Activated CD8-positive, alpha-beta memory T cell treated with anti-CD3 and anti-CD28 coated beads for 48 hours (primary cell): ENCODE measurements at places on chromosomes 13 and 19.

- no peak for DNase-seq
Measured at GRCh38 chr13:37905736-37906135, 36.2 kb upstream of the TRPC4 start.

DNA sequence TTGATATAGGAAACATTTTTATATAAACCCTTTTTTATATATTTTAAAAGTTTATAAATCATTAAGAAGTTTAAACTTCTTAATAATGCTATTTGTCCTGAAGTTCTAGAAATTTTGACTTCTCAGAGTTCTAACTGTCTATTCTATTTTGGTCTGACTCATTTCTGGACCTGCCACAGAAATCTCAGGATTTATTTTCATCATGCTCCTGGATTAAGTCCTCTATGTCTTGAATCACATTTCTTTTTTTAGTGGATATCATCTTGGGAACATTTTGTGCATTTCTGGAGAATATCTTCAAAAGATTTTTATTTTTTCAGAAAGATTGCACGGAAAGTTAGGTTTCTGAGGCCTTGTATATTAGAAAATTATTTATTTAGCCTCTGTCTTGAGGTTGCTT is 289.1 kb downstream of the NDFIP2 start:
- DNase-seq, result no peak

- DNase-seq, result no peak
Measured at GRCh38 chr13:99998261-99998660, 16.7 kb downstream of the ZIC2 start.

- no peak for DNase-seq
Measured at GRCh38 chr19:5999693-6000092, 21.8 kb upstream of the RANBP3 start.

DNA sequence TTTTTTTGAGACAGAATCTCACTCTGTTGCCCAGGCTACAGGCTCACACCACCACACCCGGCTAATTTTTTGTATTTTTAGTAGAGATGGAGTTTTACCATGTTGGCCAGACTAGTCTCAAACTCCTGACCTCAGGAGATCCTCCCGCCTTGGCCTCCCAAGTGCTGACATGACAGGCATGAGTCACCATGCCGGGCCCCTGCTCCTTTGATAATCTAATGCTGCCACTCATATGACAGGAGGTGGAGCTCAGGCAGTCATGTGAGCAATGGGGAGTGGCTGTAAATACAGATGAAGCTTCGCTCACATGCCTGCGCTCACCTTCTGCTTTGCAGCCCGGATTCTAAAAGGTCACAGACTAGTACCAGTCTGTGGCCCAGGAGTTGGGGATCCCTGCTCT is 25.1 kb downstream of the ARHGEF18 start:
- DNase-seq, result no peak

GRCh38 chr19:15378534-15379082 is 979 bp downstream of the AKAP8 start:
- DNase-seq, result peak; percentile 13

DNA sequence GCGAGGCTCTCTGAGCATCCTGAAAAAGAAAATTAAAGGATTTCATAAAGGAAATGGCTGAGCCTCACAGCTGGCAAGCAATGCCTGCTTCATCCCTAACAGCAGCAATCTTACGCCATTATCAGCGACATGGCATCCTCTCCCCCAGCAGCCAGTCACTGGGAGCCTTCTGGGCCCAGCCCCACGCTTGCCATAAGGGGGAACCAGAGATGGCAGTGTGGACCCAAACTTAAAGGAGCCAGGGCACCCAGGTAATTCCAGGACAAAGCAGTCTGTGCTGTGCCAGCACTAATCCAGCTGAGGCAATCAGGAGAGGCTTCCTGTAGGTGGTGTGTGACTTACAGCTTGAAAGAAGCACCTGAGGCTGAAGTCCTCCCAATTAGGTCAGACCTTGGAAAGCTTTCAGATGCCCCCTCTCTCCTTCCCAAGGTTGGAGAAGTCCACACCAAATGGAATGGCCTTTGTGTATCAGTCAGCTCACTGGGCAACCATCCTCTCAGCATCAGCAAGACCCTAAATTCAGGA is 10.3 kb downstream of the VSTM2B start:
- no peak for DNase-seq

- DNase-seq, result no peak
Measured at GRCh38 chr13:76975863-76976262, 16.0 kb upstream of the CLN5 start.

- no peak for DNase-seq
Measured at GRCh38 chr19:35213663-35214632, 14.6 kb downstream of the FAM187B start.

GRCh38 chr13:42834946-42835345 is 53.6 kb downstream of the FAM216B start:
- no peak for DNase-seq

DNA sequence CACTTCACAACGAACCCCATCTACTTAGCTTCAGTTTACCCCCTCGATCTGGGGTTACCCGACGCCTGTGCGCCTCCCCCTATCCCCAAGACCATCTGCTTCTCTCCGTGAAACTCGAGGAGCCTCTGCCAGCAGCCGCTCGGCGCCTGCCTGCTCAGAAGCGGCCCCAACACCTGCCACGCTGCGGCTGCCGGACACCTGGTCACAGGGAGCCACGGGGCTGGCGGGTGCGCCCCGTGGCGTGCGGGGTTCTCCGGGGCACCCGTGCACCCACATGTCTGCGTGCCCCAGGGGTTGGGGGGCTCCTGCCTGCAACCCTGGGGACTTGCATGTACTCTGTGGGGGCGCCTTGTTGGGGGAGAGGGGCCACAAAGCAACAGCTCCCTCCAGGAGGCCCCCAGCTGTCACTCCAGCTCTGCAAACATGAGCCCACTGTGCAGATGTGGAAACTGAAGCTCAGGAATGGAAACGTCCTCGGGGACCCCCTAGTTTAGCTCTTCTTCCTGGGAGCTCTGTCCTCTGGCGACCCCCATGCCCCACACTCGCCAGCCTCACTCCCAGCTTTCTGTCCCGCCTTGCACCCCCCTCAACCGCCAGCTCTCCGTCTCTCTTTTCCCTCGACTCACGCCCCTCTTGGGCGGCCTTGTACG is 7.0 kb upstream of the SEMA6B start:
- DNase-seq, result no peak

- DNase-seq, result no peak
Measured at GRCh38 chr19:7888145-7888825, at the start of gene LRRC8E. Gene LRRC8E (plus strand): TSS chr19:7888510. CDS start chr19:7895604, 7,094 bp downstream.

- no peak for DNase-seq
Measured at GRCh38 chr19:24046550-24046949, 40.4 kb upstream of the ZNF254 start.

- no peak for DNase-seq
Measured at GRCh38 chr13:40624383-40624782, 42.1 kb downstream of the FOXO1 start.

GRCh38 chr19:2680808-2681207 is 21.7 kb downstream of the GNG7 start:
- no peak for DNase-seq
